ENCODE measurements at places on chromosomes 5 and 9. TPM values are rescaled to one million over a fixed set of nuclear protein-coding genes. Genes with fewer than 3 reads are reported as not detected.
A peak's percentile ranks its signal among the peaks of the same experiment; 100 is the strongest.

DNA sequence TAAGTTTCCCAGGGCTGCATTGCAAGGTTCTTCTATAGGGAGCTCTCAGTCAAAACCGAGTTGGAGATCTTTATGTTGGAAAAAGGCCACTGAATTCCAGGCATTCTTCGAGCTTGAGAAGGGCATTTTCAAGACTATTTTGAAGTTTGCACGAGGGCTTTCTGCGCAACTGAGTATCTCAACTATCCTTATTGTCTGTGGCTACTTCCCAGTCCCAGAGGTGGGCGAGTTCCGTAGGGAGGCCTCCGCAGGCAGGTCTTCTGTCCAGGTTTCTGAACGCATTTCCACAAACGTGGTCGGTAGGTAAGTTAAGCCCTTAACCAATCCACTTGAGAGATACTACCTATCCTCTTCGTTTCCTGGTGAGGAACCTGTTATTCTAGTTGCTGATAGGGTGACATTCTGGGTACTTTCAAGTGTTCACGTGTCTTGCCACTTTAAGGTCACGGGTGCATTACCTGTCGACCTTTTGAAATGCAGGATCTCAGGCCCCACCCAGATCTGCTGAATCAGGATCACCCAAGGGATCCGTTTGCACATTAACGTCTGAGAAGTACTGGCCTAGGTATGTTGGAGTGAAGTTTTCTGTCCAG is 51.4 kb upstream of the TJP2 start:
- no peak for DNase-seq

- no peak for DNase-seq
These were observed 94.2 kb downstream of the MUSK start for GRCh38 chr9:110762783-110763182.

GRCh38 chr5:72110394-72111013 is 3.2 kb downstream of the MAP1B start:
- peak; percentile 77 for DNase-seq

GRCh38 chr5:54985301-54986268 is at the start of gene ESM1:
Gene ESM1, minus strand, starts transcription at chr5:54985593. Its CDS starts 76 bp downstream, at chr5:54985517.
- DNase-seq: no peak

DNA sequence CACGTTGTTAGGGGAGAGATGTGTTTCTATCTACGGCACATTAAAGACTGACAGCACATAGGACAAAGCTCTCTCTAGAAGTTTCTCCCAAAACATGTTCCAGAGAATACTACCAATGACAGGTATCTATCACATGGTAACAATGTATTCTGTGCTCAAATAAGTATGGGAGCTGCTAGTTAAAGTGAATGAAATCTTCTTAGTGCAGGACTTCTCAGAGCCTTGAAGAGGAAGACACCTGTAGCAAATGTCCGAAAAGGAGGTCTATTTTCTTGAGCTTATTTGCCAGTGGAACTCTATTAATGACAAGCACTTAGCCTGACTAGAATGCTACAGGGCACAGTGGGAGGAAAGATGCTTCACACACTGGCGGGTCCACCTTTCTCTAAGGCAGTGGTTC is 137.4 kb downstream of the ENTREP1 start:
- DNase-seq: no peak

GRCh38 chr9:85876628-85877027 is 64.3 kb upstream of the NAA35 start:
- DNase-seq: no peak

GRCh38 chr5:181229996-181230395 is 6.9 kb downstream of the TRIM41 start:
- no peak for DNase-seq

PAPPA gene
- total RNA-seq: 2.5 TPM

TAS2R1 gene
- total RNA-seq: 0.94 TPM

OLFML2A gene
- 29.6 TPM for total RNA-seq

ODF2 gene
- total RNA-seq: 56.3 TPM

CCL27 gene
- total RNA-seq: 0.66 TPM

LCN15 gene
- not detected for total RNA-seq

Measured in spinal cord (tissue), 10 donors.